ENCODE measurements at places on chromosomes 16 and 17.

DNA sequence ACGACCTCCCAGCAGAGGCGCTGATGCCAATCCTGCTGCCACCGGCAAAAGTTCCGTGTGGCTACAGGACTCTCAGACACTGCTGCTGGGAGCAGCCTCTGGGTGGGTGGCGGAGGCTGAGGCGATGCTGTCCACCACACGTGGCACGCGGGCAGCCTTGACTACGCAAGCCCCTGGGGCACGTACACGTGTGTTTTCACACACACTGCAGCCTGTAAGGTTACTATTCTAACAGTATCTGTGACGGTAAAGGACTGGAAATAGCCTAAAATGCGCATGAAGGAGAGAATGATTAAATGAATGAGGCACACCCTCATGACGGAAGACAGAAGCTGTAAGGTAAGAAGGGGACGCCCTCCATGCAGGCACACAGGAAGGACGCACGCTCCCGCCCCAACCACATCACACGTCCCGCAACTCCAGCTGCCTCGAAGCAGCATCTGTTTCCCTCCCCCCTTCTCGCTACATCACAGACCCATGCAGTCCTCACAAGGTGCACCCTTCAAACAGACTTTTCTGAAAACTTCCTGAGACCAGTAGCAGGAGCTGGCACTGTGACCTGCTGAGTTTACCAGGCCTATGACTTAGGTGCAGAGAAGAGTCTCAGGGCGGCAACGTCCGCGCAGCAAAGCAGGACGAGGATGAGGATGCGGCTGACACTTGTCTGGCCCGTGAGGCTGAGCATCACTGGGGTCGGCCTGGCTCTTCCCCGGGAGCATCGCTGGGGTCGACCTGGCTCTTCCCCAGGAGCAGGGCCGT, 28.7 kb upstream of the FASN start:
- peak; percentile 46 for DNase-seq

GRCh38 chr16:7408700-7409365, 76.2 kb downstream of the RBFOX1 start:
- DNase-seq, result no peak

DNA sequence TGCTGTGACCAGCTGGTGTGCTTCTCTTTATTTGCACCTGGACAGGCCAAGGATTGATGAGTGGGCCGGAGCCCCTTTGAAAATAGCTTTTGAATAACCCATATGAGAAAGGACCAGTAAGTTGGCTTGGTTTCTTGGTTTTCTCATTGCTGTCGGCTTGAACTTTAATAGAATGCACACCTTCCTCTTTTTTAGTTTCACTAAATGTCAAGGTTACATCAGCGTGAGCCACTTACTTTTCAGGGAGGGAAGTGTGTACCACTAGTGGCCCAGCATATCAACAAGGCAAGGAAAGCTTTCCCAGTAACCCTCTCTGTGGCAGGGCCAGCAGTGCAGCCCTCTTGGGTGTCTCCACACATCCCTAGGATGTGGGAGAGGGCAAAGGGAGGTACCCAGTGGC, 433.3 kb downstream of the CA10 start:
- no peak for DNase-seq

DNA sequence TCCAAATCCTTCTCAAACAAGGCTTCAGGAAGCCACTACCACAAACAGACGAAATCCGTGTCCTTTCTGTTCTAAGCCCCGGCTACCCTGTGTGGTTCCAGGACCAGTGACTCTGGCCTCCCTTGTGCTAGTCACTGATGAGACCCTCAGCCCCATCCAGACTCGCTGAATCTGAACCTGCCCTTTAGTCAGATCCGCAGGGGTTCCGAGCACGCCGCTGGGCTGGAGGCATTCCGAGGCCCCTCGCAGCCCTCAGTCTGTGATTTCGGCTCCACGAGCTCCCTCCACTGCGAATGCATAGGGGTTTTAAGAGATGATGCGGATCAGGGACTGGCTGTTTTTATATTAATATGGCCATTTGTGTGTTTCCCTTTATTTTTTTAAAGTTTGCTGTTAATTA, 292.7 kb downstream of the IRF8 start:
- DNase-seq, result no peak

- DNase-seq, result no peak
Measured at GRCh38 chr16:11493531-11493929, 93.2 kb downstream of the LITAF start.

DNA sequence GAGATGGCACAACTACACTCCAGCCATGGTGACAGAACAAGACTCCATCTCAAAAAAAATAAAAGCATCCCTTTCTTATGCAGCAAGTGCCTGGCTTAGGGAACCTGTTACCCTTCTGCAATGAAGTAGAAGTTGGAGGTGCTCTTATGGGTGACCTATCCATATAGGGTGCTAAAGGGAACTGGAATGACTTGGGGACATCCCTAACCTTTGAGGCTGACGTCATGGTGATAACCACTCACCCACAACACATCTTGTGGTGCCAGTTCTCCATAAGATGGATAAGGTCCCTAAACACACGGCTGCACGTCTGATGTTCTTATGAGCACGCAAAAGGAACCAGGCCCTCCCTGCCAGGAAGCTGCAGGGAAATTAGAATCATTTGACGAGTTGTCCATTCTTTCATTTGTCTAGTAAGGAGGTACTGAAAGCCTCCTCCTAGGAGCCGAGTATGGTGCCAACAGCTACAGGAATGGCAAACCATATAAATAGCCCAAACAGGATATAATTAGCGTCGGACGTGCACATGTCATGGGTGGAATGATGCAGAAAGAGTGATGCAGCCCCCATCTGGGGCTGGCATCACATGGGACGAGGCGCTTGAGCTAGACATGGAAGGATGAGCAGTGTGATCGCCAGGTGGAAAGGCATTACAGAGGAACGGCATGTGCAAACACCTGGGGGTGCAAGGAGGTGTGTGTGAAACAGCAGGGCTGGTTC, 52.5 kb downstream of the ARHGAP27 start:
- no peak for DNase-seq

GRCh38 chr17:74520790-74521480, 10.3 kb downstream of the CD300LB start:
- DNase-seq, result no peak

GRCh38 chr17:50917418-50917743, 51.2 kb upstream of the TOB1 start:
- DNase-seq, result no peak

- no peak for DNase-seq
Measured at GRCh38 chr17:63434951-63435571, 11.0 kb downstream of the CYB561 start.

DNA sequence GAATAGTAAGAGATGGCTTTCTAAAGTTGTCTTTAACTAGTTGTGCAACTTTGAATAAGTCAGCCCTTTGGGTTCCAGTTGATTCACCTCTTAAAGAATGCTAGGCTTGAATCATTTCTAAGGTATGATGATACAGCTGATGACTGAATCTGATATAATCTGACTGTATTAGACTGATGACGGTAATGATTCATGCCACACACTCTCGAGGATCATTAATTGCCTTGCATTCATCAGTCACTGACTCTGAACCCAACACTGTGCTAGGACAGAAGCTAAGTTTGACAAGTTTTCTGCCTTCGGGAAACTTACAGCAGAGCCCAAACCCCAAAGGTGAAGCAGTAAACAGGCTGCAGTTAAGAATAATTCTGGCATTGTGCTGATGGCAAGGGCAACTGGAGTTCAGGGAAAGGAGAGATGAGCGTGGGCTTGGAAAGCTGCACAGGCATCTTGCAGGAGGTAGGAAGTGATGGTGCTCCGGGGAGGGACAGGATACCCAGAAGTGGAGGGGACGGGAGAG, 25.8 kb downstream of the ASIC2 start:
- DNase-seq, result no peak

DNA sequence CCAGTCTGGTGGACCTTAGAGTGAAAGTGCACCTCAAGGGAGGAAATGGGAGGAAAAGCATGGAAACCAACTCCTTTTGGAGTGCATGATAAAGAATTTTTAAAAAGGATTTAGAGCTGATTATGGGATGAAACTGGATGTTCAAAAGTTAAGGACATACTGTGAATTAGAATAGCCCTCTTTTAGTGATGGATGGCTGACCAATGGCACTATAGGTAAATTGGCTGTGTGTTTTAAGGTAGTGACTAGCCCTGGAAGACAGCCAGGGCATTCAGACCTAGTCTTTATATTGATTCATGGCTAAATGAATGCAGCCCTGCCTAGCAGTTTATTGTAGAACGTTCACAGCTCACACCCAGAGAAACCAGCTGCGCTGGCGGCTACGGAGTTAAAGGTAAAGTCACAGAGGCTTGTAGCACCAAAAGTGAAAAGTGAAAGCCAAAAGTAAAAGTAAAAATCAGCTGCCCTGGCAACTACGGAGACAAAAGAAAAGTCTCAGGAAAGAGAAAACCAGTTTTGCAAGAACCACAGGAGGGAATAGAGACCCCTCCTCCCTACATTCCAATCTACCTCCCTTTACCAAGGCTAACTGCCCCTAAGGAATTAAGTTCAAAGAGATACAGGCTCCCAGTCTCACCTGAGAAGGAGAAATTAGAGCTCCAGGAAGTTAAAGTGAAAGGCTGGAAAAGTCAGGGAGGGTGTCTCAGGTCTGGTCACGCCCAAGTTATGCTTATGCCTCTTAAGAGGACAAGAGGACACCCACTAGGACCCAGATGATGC, 21.8 kb downstream of the ACSM1 start:
- peak; percentile 21 for DNase-seq

Measured in activated CD4-positive, alpha-beta T cell treated with anti-CD3 and anti-CD28 coated beads for 24 hours (primary cell).